ENCODE measurements at places on chromosomes 7 and 10. TPM values are rescaled to one million over a fixed set of nuclear protein-coding genes. Genes with fewer than 3 reads are reported as not detected.

- H3K4me1 ChIP-seq, result peaks cover 46% of the 10 kb centered on the region
- H3K36me3 ChIP-seq, result no peaks in the 10 kb centered on the region
- H3K27me3 ChIP-seq, result no peaks in the 10 kb centered on the region
- H3K27ac ChIP-seq, result peak overlapping the region; percentile 80
These were observed 17.7 kb downstream of the ADAM8 start for GRCh38 chr10:133258818-133259601.

GRCh38 chr10:105359708-105360107, 718.6 kb downstream of the SORCS3 start:
- no peaks in the 10 kb centered on the region for H3K4me1 ChIP-seq
- H3K36me3 ChIP-seq, result no peaks in the 10 kb centered on the region
- no peak for DNase-seq

DNA sequence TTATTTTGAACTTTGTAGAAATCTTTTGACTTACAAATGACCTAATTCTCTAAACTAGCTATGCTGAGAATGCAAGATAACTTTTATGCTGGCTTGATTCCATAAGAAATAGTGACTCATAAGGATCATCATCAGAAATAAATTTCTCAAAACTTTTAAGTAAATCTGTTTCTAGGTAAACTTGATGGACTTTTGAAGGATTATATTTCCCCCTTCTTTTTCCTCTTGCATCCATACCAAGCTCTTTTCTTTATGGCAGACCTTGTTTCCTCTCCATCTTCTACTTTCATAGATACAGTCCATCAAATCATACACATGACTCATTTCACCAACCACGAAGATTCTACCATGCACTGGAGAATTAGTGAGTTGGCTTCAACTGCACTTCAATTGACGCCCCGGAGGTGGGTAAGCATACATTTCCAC, 336.3 kb downstream of the KCNMA1 start:
- no peak overlapping the region for H3K4me3 ChIP-seq
- no peak for DNase-seq
- H3K4me1 ChIP-seq, result no peaks in the 10 kb centered on the region
- H3K27me3 ChIP-seq, result no peaks in the 10 kb centered on the region

GRCh38 chr10:73916761-73917470, 6.0 kb downstream of the PLAU start:
- H3K27me3 ChIP-seq, result no peaks in the 10 kb centered on the region
- H3K36me3 ChIP-seq, result no peaks in the 10 kb centered on the region
- DNase-seq, result no peak
- no peak overlapping the region for H3K27ac ChIP-seq
- H3K4me3 ChIP-seq, result no peak overlapping the region

Gene PNLIPRP1
- total RNA-seq, result not detected

Gene TMEM130
- total RNA-seq, result not detected

Gene CALHM3
- total RNA-seq, result not detected

Gene CRPPA
- 1.3 TPM for total RNA-seq

Gene BUD31
- 134 TPM for total RNA-seq

Data from naive thymus-derived CD4-positive, alpha-beta T cell (primary cell).